HTR-8/SVneo (cell line): ENCODE measurements at places on chromosomes 13 and 19.

GRCh38 chr19:6543866-6544347 is 13.1 kb downstream of the TNFSF9 start:
- DNase-seq = no peak

- no peak for DNase-seq
These were observed 245.6 kb downstream of the DACH1 start for GRCh38 chr13:71621174-71622124.

GRCh38 chr19:7904074-7905020 is 670 bp downstream of the MAP2K7 start:
- DNase-seq = no peak

GRCh38 chr19:13961826-13962698 is 9.8 kb downstream of the DCAF15 start:
- DNase-seq = no peak

GRCh38 chr13:57763689-57764088 is 132.1 kb downstream of the PCDH17 start:
- no peak for DNase-seq

GRCh38 chr13:113112893-113113845 is 7.6 kb downstream of the F7 start:
- no peak for DNase-seq

DNA sequence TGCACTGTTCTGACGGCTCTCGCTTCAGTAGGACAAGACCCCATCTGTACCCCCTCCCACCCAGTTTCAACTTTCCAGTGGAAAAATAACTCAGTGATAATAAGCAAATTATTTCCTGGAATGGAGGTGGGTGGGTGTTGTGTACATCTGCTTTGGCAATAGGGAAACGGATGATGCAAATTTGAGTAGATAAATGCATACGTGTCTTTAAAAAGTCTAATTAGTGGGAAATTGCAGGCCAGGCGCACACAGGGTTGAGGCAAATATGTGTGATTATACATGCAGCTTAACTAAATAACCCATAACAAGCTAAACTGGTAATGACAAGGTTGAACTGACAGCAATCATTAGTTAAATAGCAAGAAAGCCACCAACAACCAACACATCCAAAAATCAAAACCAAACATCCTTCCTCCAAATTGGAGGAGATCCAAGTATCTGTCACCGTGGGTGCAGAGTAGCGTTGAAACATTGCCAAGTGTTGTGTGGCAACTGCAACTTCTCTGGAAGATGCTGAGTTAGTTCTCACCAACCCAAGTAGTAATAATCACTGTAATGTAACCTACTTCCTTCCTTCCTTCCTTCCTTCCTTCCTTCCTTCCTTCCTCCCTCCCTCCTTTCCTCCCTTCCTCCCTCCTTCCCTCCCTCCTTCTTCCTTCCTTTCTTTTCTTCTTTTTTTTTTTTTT is 54.6 kb downstream of the TRPM4 start:
- DNase-seq = no peak

DNA sequence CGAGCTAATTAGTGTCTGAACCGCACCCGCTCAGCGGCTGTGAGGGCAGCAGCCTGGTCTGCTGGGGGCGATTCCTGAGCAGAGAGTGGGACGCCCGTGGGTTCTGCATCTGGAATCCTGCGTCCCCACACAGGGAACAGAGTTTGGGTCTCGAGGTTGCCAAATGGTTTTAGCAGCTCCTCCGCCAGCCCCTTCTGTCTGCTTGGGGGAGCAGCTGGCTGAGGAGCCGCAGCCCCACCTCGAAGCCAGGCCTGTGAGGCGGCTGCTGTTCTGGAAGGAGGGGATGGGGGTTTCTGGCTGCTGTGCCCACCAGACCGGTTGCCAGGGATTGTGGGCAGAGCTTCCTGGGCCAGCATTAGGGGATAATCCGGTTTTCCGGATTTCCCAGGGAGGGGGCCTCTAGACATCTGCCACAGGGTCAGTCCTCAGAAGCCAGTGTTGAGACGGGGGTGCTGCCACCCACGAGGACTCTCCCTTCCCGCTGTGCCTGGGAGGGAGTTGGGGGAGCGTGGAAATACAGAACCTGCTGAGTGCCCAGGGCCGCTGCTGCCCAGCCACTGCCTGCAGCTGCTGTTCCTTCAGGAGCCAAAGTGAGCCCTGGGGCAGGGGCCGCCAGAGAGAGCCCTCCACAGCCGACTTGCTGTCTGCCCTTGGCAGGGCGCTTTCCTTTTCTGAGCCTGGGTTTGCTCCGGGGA is 2.0 kb downstream of the CDC34 start:
- DNase-seq = no peak

DNA sequence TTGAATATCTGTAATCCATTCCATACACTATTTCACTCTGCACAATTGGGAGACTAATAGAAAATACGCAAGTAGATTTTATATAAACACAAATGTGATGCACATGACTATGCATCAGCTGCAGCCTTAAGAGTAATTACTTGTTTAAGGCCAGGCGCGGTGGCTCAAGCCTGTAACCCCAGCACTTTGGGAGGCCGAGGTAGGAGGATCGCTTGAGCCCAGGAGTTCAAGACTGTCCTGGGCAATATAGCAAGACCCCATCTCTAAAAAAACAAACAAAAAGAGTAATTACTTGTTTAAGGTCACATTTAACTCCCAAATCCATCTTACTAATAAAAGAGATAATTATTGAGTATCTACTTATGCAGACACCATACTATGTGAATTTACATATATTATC is 18.0 kb downstream of the IPO5 start:
- no peak for DNase-seq

- DNase-seq = no peak
These were observed 88.9 kb downstream of the SLC25A15 start for GRCh38 chr13:40878321-40878720.

- DNase-seq = no peak
These were observed 45.3 kb downstream of the CAPN12 start for GRCh38 chr19:38699027-38699346.

- no peak for DNase-seq
These were observed 16.2 kb upstream of the AP1M2 start for GRCh38 chr19:10603084-10603872.

- DNase-seq = no peak
These were observed 2.4 kb downstream of the CUL4A start for GRCh38 chr13:113211774-113212173.

DNA sequence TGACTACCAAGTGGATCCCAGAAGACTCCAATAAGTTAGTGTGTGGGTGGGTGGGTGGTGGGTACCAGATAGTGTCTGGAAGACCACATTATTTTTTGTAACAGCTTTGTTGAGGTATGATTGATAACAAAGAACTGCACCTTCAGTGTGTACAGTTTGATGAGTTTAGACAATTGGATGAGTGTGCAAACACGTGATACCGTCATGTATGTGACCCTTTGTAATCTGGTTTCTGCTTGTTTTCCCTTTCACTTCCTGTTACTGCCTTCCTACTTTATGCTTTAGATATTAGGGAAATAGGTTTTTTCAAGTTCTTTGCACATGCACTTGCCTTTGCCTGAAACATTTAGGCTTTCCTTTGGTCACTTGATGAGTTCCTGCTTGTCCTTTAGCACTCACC is 8.5 kb downstream of the RPL21 start:
- no peak for DNase-seq

DNA sequence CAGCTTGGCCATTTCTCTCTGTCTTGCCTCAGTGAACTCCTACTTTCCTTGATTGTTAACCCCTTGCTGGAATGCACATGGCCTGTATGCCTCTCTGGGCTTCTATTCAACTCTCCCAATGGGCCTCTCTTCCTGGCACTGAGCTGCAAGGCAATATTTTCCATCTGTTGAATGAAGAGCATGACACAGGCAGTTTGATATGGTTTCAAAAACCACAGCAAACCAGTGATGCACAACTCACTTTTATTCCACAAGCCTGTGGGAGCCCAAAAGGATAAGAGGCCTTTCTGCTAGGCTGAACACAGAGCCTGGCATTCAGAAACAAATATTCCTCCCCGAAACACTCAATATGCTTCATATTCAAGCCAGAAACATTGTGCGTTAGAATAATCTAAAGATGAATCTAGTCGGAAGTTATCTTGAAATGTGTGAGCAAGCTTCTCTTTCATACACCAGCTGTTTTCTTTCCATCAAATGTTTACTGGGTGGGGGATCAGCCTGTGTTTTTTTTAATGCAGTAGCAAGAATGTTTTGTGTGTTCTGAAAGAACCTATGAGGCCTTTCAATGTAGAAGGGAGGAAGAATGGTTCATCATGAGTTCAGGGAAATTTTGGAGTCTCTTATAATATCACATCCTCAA is 443.1 kb upstream of the SPRY2 start:
- DNase-seq = no peak

- no peak for DNase-seq
These were observed 3.9 kb downstream of the SIGLEC12 start for GRCh38 chr19:51497666-51498065.

DNA sequence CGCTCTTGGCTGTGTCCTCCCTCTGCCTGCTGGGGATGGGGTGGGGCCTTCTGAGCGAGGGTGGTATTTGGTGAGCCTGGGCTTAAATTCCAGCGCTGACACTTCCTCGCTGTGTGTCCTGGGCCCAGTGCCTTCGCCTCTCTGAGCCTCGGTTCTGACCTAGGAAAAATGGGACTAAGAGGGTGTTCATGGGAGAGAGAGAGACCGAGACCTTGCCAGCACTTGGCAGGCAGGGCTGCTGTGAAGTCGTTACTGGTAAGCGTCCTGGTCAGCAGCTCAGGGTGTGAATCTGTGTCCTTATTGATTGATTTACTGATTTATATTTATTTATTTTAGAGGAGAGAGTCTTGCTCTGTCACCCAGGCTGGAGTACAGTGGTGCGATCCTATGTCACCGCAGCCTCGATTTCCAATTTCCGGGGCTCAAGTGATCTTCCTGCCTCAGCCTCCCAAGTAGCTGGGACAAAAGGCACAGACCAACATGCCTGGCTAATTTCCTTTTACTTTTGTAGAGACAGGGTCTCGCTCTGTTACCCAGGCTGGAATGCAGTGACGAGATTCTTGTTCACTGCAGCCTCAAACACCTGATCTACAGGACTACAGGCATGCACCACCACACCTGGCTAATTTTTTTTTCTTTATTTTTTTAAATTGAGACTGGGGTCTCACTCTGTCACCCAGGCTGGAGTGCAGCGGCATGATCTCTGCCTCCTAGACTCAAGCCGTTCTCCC is 2.4 kb downstream of the PKN1 start:
- no peak for DNase-seq

- no peak for DNase-seq
These were observed 9.2 kb downstream of the IQCN start for GRCh38 chr19:18264971-18265540.

- no peak for DNase-seq
These were observed 785.0 kb downstream of the SLITRK5 start for GRCh38 chr13:88456151-88456550.

GRCh38 chr13:113059891-113060290 is 45.7 kb upstream of the F7 start:
- no peak for DNase-seq

- no peak for DNase-seq
These were observed 361.5 kb downstream of the RFC3 start for GRCh38 chr13:34179481-34179880.
